ENCODE measurements at places on chromosomes 2 and 18.

GRCh38 chr2:172403881-172404468 lies 23.4 kb upstream of the ITGA6 start:
- no peak for DNase-seq

DNA sequence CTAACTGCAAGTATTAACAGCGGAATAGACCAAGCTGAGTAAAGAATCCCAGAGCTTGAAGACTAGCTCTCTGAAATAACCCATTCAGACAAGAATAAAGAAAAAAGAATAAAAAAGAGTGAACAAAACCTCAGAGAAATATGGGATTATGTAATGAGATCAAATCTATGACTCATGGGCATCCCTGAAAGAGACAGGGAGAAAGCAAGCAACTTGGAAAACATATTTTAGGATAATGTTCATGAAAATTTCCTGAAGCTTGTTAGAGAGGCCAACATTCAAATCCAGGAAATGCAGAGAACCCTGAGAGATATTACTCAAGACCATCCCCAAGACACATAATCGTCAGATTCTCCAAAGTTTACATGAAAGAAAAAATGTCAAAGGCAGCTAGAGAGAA lies 17.3 kb downstream of the PFN4 start:
- no peak for DNase-seq

DNA sequence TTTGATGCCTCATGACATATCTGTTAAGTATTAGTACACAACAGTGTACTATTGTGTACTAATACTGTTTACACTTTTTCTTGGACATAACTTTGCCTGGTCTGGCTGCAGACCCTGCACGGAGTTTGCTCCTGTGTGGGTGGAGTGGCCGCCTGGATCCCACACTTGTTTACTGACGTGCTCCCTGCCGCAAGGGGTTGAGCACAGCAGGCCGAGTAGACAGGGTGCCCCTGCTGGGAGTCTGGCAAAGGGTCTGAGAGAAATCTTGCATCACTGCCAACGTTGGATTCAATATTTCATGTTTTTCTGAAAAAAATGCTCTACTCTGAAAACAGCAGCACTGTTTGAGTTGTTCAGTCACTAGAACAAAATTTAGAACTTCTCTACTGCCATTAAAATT lies 59.0 kb downstream of the PDK1 start:
- DNase-seq: no peak

DNA sequence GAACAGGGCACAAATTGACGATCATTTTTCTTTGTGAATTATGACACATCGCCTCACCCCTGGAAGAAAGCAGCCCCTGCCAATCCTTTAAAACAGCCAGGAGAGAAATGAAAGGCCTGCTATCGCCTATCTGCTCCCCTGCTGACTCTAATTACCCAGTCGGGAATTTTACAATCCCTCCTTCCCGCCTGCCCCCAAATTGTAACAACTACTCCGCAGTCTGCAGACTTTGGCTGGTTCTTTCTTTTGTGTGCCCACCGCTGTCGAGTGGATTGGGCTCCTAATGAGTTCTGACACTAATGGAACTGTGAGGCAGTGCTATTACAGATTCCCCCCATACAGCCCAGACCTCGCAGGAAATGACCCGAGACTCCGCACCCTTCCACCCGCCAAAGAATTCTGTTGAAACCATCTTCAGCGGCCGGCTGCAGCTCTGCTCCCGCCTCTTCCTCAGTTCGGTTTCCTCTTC lies 281.2 kb upstream of the PARD3B start:
- DNase-seq: no peak

GRCh38 chr2:201913201-201913600 lies 106.9 kb downstream of the CDK15 start:
- no peak for DNase-seq

DNA sequence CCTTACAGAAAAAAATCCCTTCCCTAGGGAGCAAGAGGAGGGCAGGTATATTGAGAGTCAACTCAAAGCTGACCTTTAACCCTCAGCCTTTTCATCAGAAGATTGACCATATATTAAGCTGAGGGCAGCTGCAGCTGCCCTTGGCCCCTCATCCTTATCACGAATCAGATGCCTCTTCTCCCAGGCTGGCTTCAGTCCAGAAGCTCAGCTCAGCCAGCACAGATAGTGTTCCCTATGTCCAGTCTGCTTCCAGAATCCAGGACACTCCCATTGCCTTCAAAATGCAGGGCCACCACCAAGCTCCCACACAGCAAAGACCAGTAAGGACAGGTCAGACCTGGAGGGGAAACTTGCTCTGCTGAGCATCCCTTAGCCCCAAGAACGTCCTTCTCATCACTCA lies 146.1 kb downstream of the BCL11A start:
- no peak for DNase-seq

DNA sequence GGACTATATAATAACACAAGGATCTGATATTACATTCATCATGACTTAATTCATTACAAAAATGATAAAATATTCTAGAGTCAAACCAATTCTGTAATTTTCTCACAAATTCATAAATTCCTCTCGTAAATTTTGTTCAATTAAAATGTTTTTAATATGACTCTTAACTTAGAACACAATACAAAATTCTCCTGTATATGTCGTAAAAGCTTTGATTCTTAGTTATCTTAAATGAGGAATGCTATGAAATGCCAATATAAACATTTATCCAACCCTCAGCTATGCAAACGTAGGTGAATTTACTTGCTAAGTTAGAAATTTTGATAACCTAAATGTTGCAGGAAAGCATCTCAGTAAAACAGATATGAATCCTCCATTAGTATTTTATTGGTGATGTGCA lies 28.9 kb downstream of the ARHGAP15 start:
- no peak for DNase-seq

- DNase-seq: no peak
These were observed 484.8 kb upstream of the CNTNAP5 start for GRCh38 chr2:123540291-123540690.

- no peak for DNase-seq
These were observed 15.8 kb downstream of the SLC8A1 start for GRCh38 chr2:40436093-40436475.

GRCh38 chr2:222595581-222595980 lies 60.3 kb downstream of the FARSB start:
- DNase-seq: no peak

GRCh38 chr2:199589306-199589705 lies 131.6 kb upstream of the SATB2 start:
- DNase-seq: no peak

- DNase-seq: no peak
These were observed 9.9 kb upstream of the TMEM37 start for GRCh38 chr2:119421741-119422140.

GRCh38 chr2:604385-604784 lies 72.8 kb downstream of the TMEM18 start:
- DNase-seq: no peak

- DNase-seq: no peak
These were observed 53.8 kb downstream of the TRAPPC12 start for GRCh38 chr2:3433339-3433699.

- DNase-seq: no peak
These were observed 58.6 kb downstream of the TSHZ1 start for GRCh38 chr18:75269124-75269680.

DNA sequence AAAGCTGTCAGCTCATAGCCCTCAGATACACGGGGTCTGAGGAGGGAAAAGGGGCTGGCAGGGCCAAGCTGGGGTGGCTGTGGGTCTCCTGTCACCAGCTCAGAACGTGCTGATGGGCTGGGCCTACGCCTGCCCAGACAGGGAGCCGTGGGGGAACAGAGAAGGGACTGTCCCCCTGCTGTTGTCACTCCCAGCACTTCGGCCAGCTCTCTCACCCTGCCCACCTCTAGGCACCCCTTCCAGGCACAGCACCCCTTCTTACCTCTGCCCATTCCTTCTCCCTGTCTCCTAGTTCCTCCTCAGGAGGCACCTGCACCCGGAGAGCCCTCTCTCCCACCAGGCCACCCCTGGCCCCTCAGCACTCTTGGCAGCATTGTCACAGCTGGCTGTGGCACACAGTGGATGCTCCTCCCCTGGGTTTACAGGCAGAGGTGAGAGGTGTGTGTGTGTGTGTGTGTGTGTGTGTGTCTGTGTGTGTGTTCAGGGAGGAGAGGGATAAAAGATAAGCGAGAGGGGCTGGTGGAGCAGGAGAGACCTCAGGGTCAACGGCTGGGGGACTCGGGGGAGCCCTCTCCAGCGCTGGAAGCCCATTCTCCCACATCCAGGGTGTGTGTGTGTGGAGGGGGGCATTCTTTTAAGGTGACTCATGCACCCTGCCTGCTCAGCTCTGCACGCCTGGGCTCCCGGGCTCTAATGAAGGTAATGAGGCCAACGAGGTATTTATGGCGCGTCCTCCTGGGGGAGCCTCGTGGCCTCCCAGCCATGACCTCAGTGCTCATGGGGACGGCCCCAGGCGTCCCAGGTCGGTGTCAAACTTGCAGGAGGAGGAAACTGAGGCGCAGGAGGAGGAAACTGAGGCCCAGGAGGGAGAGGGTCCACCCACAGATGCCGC lies 66.1 kb upstream of the SMAD7 start:
- no peak for DNase-seq

DNA sequence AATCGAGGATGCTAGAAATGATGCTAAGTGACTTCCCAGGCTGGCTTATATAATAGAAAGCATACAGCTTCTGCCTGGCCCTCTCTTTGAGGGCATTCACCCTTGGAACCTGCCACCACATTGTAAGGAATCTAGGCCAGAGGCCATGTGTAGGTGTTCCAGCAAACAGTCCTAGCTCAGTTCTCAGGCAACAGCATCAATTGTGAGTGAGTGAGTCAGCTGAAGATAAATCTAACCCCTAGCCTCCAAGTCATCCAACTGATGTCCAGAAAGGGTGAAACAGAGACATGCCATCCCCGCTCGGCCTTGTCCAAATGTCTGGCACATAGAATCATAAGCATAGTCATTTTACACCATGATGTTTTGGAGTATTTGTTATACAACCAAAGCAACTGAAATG lies 324.3 kb upstream of the KLHL14 start:
- DNase-seq: no peak

DNA sequence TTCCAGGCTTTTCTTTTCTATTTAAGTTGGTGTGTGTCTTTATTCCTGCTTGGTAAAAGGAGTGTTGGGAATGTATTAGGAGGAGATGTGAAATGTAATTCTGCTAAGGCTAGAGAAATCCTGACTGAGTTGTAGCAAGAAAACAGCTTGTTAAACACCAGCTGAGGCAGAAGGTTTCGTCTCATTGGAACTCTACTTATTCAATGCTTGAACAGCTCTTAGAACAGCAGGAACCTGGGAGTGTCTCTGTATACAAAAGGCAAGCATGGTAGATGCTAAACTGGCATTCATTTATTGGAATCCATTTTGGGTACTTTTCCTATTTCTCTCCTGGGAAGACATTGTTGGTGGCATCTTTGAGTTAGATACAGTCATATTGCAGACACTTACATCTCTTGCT lies 280.9 kb downstream of the HRH4 start:
- DNase-seq: no peak

DNA sequence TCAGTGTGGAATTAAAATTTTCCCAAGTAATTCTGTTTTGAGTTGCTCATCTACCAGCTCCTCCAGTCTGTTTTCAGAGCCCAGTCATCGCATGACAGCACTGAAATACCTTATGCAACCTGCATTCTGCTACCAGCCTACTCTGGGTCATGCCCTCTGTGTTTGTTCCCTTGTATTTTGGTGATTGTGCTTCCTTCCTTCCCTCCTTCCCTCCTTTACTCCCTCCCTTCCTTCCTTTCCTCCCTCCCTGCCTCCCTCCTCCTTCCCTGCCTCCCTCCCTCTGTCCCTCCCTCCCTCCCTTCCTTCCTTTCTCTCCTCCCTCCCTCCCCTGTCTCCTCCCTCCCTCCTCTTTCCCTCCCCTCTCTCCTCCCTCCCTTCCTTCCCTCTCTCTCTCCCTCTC lies 289.6 kb downstream of the CDH2 start:
- DNase-seq: no peak

GRCh38 chr2:3242747-3243369 lies 134.8 kb downstream of the EIPR1 start:
- peak; percentile 5 for DNase-seq

- no peak for DNase-seq
These were observed 198.6 kb downstream of the LRP1B start for GRCh38 chr2:141932261-141932660.

DNA sequence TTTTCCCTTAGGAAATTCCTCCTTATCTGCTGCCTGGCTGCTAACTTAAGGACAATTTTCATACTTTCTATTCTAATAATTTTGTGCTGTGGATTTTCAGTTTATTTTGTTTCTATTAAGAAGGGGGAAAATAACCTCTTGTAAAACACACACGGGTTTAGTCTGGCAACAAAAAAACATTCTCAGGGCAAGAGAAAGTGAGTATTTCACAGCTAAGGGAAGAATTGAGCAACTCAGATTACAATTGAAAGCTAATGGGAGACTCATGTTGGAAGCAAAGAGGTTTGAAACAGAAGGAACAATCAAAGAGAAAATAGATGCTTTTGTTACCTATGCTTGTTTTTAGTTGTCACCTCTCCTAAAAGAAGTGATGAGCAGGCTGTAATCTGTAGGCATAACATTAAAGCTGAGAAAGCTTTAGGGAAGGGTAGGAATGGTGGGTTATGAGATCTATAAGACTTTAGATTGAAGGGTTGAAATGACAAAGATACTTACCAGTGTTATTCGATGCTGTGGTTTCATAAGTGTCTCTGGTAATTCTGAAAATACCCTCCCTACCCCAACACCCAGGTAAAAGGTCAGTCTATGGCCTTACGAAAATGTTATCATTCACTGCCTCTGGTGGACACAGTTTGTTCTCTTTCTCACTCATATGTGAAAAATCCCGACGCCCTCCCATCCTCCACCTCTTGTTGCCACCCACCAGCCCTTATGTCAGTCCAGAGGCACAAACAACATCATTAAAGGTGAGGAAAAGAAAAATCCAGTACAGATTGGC lies 510.9 kb downstream of the TXNL1 start:
- no peak for DNase-seq

GRCh38 chr2:102975996-102976975 lies 214.5 kb downstream of the TMEM182 start:
- DNase-seq: no peak

- no peak for DNase-seq
These were observed 34.9 kb downstream of the PTCD3 start for GRCh38 chr2:86140969-86141392.

GRCh38 chr2:231632559-231633142 lies 40.0 kb downstream of the TEX44 start:
- DNase-seq: no peak

GRCh38 chr18:76456018-76456750 lies 38.9 kb downstream of the ZNF516 start:
- DNase-seq: no peak

GRCh38 chr2:219509780-219510511 lies 4.3 kb upstream of the ASIC4 start:
- DNase-seq: peak; percentile 38

- DNase-seq: no peak
These were observed 95.4 kb upstream of the CYP1B1 start for GRCh38 chr2:38171208-38171855.

GRCh38 chr2:168574856-168575630 lies 119.0 kb downstream of the CERS6 start:
- DNase-seq: no peak

GRCh38 chr18:48787203-48788151 lies 163.3 kb downstream of the SMAD7 start:
- DNase-seq: no peak

DNA sequence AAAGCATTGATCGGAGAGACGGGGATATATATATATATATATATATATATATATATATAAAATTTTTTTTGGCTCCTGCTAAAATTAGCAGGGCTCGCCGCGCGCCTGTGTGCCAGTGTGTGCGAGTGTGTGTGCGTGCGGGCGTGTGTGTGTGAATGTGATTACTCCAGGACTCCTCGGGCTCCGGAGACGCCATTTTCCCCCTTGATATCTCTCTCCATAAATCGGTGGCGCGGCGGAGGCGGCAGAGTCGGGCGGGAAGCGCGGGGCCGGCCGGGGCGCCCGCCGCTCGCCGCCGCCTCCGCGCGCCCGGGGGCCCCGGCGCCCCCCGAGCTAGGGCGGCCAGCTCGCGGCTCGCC lies 795 bp upstream of the SETBP1 start:
- DNase-seq: no peak
